CD8-positive, alpha-beta memory T cell (primary cell): ENCODE measurements at places on chromosomes 3 and 15.

GRCh38 chr3:189449084-189449483 is 182.1 kb upstream of the TP63 start:
- no peak for DNase-seq

- no peak for DNase-seq
These were observed 204.8 kb upstream of the IGF1R start for GRCh38 chr15:98443526-98443925.

DNA sequence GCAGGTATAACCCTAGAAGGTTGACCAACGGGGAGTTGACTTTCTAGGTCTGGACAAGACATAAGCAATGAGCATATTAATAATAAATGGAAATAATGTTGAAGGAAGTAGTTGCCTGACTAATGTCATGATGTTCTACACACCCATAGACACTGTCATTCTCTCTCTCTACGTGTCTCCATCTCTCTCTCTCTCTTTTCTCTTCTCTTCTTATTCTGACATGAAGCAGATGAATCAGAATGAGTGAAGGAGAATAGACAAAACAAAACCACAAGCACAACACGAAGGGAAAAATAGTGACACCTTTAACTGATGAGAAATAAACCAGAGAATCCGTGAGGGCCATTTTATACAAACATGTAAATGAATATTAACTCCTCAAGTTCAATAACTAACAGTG is 26.7 kb upstream of the CCDC80 start:
- no peak for DNase-seq

DNA sequence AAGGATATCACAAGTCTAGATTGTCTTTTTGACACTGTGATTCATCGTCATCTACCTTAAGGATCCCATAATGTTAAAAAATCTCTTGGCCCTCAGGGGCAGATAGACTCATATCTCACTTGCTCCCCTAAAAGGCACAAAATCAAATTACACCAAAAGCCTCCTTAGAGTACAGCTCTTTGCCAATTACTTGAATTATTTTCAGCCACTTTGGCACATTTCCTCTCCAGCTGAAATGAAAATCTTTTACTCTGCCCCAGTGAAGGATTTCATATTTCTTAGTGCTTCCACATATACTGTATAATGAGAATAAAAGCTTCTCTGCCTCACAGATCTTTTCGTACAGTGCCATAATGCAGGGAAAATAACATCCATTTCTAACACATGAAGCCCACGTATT is 190.7 kb upstream of the GBE1 start:
- DNase-seq = no peak

DNA sequence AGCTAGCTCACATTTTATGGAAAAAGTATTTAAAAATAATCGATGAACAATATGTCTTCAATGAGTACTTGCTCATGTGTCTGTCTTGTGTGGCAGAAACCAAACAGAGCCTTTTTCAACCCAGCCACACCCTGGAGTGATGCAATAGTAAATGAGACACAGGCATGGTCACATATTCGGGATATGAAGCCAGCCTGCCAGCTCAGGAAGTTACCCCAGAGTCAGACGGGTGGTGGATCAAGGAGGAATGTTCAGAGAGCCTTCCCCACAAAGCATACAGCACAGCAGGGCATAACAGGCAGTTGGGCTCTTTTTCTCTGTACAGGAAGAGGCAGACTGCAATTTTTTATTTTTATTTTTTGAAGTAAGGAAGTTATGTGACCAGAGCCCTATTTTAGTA is 27.3 kb downstream of the LARP6 start:
- DNase-seq = no peak

GRCh38 chr15:62739507-62739906 is 303.0 kb upstream of the TPM1 start:
- DNase-seq = no peak

DNA sequence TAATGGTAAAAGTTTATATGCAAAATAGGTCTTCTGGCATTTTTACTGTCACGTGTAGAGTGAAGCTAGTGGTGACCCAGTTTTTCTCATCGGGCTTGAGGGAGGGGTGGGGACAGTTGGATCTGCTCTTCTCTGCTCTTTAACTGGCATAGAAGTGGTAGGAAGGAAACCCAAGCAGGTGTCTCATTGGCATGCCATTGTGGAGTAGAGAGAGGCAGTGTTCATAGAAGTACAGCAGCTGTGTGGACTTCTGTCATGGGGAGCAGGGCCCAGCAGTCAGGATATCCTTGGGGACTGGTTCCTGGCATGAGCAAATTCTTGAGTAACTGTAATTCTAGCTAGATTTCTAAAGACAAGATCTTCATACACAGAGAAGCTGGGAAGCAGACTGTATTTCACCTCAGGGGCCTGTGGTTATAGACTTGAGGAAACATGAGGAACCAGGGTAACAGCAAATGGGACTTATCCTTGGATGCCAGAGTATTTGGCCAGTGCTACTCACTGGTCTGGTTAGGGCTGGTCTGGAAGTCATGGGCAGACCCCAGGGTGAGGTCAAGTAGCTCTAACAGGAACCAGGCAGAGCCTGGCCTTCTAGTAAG is 42.9 kb downstream of the CDIN1 start:
- no peak for DNase-seq

DNA sequence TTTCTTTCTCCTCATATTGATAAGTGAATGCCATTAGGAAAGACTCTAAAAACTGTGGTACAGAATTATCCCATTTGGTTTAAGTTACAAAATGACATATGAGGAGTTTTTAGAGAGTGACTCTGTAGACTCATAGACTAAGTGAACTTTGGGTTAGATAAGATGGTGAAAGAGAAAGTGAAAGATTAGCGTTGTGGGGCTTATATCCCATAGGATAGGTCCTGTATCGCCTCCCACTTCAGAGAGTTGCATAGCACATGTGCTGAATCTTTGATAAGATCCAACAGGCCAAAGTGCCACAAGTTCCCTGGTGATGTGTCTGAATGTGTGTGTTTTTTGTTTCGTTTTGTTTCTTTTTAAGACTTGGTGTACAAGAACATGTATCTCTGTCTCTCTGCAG is 666.9 kb downstream of the MECOM start:
- DNase-seq = no peak

- no peak for DNase-seq
These were observed 13.3 kb upstream of the SSUH2 start for GRCh38 chr3:8657804-8658305.

DNA sequence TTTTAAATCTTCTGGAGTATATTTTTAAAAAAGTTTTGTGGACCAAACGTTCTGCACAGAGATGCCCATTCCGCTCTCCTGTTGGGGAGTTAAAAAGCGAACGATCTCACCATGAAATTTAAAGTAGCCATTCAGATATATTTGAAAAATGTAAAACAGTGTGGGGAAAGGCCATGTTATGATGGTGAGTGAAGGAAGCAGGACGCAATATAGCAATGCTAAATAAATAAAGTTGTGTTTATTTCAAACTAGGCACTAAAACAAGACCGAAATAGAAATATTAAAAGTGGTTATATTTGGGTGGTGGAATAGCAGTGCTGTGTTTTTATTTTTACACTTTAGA is 327 bp upstream of the CCDC13 start:
- DNase-seq = no peak

DNA sequence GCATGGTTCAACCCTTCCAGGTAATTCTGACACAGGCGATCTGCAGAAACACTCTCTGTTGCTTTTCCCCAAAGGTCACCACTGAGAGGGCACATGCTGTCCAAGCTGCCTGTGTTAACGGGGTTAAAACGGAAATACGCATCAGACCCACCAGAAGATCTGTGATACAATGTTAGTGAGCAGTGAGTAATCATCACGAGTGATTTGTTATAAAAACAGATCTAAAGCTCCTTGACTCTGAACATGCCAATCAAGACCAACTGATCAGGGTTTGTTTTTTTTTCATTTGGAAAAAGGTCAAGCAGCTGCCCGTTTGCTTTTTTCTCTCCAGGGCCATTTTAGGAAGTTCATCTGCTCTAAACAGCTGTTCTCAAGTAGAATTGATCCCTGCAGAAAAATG is 43.2 kb downstream of the FGF12 start:
- no peak for DNase-seq

- DNase-seq = no peak
These were observed 155.0 kb upstream of the BHLHE40 start for GRCh38 chr3:4823986-4824925.

DNA sequence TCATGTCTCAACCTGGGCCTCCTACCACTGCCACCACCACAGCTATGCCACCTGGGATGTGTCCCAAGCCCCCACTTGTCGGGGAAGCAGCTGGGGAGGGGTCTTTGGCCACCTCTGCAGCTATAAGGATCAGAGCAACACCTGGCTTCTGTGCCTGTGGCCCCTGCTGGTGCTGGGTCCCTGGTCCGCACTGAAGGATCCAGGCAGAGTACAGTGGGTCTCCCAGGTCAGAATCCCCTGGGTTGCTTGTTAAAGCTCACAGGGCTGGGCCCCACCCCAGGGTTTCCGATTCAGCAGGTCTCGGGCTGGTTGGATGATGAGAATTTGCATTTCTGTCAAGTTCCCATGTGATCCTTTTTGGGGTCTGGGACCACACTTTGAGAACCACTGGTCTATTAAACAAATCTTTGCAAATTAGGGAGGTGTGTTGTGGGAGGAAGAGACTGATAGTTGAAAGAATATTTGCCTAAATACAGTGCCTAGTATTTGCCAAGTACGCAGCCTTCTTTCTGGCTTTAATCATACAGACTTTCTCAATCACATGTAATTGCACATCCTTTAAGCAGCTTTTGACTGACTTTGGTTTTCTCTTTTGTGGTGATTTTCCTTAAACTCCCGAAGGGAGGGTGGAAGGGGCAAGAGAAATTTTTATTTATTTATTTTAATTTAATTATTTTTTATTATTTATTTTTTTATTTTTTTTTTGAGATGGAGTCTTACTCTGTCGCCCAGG is 127.3 kb downstream of the IGF1R start:
- no peak for DNase-seq

- no peak for DNase-seq
These were observed 40.5 kb downstream of the SST start for GRCh38 chr3:187629711-187630110.

DNA sequence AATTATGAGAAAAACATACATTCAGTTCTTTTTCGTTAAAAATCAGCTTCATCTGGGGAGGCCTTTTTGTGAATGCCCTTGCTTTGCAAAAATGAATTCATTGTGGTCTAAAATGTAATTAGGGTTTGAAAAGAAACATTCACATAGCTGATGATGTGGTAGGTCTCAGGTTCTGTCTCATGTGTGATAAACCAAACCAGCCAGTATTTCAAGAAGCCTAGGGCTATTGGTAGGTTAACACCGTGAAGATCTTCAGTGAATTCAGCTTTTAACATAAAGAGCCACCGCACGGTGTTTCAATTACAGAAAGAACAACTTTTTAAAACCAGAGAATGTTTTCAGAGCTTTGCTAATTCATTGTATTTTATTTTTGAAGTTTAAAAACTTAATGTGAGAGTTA is 41.9 kb downstream of the CTNNB1 start:
- DNase-seq = no peak

DNA sequence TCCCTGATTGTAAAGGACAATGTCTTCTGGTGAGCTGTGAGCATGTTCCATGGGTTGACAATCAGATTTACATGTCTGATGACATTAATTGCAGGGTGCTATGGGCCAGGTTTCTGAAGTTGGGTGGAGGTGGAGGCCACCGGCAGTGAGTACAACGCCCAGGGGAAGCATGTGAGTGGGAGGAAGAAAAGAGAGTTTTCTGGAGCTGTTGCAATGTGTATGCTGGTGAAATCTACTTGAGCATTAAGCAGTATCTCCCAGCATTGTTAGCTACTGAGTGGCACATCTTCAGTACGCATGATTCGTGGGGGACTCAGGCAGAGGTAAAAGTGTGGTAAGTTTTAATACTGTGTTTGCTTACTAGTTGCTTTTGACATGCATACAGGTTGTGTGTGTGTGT is 26.6 kb downstream of the TMEM45A start:
- no peak for DNase-seq

DNA sequence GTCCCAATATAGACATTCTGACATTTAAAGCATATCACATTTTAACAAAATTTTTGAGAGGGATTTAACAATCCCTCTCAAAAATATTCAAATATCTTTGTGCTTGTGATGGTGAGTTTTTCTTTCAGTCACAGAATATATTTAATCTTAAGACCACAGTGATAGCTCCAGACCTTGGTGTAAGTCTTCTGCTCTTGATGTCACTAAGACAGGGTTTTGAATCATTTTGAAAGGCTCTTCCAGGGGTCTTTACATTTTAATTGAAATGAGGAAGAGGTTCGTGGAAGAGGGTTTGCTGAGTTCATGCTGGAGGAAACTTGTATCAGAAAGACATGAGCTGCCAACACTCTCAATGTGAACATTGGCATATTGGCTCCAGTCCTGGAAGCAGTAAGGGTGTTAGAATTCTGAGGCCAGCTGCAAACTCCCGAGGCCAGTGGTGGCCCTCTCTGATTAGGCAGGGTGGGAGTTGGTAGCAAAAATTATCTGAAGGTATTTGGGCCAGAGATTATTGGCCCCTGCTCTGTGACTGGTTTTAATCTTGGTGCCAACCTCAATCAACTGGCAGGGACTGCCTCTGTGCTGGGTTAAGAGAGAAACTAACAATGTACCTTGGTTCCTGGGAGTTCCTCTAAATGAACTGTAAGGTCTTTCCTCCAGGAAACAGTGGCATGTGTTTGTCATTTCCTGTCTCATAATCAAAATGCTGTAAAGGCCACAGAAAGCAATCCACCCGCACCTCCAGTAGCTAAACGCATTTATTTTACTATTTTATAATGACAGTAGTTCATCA is 5.3 kb downstream of the POU1F1 start:
- DNase-seq = no peak

GRCh38 chr3:178174201-178174915 is 361.9 kb upstream of the KCNMB2 start:
- DNase-seq = no peak

GRCh38 chr3:197950677-197951061 is 679 bp downstream of the RPL35A start:
- no peak for DNase-seq

DNA sequence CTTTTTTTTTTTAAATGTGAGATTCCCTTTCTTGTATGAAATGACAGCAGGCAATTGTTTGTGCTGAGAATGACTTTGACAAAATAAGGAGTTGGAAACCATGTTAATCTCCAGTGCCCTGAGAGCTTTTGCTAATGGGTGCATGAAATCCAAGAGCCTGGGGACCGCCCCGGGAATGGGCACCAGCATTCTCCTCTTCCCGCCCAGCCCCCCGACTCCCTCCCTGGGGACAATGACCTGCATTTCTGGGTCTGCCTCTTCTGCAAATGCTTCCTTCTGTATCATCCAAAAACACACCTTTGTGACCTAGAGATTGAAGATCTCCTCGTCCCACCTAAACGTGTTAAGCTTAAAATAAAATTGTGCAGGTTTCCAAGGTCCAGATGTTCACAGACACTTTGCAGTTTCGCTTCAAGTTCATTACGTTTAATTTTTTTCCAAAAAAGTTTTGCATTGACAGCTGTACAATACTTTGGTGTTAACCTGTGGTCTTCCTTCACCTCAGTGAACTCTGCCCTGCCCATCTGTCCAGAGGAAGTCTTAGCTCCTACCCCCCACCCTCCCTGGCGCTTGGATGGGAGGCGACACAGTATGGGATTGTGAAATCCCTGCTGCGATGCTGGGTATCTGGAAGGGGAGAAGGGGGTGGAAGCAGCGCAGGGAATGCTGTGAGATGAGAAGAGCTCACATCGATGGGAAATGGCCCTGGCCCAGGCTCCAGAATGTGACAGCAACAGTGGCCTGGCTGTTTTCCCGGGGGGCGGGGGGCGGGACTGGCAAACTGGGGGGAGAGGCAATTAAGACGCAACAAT is 50.1 kb downstream of the TLE3 start:
- DNase-seq = no peak

- DNase-seq = no peak
These were observed 115.2 kb downstream of the TIGIT start for GRCh38 chr3:114408736-114409670.

GRCh38 chr15:39430389-39430788 is 150.5 kb upstream of the THBS1 start:
- no peak for DNase-seq
